ENCODE measurements at places on chromosomes 13 and 19.

DNA sequence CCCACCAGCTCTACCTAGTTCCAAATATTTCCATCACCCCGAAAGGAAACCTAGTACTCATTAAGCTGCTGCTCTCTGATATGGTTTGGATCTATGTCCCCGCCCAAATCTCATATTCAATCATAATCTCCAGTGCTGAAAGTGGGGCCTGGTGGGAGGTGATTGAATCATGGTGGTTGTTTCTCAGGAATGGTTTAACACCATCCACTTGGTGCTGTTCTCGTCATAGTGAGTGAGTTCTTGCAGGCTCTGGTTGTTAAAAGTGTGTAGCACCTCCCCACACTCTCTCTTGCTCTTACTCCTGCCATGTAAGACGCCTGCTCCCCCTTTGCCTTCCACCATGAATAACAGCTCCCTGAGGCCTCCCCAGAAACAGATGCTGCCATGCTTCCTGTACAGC is 43.4 kb upstream of the MED4 start:
- no peak for DNase-seq

DNA sequence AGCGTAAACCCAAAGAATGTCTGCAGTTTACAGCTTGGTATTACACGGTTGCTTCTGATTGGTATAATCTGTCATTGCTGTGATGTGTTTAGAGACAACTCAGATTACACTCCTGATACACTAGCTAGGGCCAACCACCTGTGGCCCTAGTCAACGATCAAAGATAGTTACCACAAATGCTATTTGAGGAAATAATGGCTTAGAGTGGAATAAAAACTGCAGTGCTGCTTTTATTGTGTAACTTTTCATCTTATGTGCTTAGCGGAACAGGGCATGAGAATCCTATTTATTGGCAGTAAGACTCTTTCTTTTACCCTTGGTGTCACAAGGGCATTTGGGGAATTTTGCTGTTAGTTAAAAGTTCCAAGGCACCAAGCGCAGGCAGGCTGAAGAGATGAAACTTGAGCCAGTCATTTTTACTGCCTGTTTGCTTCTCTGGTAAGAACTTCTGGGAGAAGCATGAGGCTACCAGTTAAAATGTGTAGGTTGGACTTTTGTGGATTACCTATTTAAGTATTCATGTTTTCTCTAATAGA is 363.3 kb downstream of the KCNRG start:
- DNase-seq = no peak

DNA sequence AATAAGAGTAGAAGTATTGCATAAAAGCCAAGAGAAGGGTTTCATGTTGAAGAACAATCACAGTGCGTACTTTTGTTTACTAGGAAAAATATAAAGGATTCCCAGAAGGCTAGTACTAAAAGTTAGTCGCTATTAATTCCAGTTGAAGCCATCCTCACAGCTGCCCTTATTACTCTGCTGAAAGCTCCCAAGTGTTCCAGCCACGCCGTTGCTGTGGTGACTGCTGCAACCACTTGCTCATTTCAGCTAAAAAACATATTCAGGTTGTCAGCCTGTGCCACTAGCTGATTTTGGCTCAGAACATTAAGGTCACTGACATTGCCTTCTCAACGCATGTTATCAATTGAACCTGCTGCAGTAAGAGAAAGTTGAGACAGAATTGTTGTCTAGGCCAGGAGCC is 87.1 kb upstream of the FNDC3A start:
- no peak for DNase-seq

DNA sequence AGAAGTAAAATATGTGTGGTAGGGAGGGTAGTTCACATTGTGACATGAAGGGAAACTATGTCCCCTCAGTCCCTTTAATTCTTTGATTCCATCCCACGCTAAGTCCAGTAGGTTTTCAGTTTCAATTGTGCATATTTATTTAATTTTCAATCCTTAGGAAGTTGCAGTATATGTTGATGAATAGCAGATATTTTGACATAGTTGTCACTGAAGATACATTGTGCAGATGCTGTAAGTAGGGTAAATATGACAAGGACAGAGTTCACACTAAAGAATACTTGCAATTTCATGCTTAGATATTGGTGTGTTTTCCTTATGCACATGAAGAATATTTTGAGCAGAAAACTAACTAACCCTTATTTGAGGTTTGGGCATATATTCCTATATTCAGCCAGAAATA is 595.4 kb upstream of the MIR17HG start:
- no peak for DNase-seq

GRCh38 chr19:29845574-29846176 is 33.9 kb downstream of the CCNE1 start:
- DNase-seq = peak; percentile 51

- no peak for DNase-seq
Measured at GRCh38 chr13:36897054-36897616, 22.9 kb downstream of the SMAD9 start.

DNA sequence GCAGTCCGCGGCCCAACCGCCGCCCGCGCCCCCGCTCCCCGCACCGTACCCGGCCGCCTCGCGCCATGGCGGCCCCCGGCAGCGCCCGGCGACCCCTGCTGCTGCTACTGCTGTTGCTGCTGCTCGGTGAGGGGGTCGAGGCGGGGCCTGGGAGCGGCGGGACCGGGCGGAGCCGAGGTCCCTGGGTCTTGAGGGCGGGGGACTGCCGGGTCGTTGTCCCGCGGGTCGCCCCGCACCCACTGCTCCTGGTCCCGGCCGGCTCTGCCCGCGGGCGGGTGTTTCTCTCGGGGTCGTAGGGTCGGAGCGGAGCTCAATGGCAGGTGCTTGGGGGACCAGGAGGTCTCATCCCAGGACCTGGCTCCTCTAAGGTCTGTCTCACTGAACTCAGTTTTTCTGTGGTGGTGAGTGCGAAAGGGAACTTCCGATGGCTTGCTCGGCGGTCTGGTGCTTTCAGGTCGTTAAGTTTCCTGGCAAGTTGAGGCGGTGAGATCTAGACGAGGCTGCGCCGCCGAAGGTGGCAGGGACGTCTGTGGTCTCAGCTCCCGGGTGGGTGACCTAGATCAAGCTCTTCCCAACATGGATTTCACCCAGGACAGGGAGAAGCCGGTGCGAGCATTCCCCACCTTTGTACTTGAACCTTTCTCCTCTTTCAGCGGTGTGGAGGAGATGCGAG is 467 bp downstream of the LAMP1 start:
- DNase-seq = no peak

- no peak for DNase-seq
Measured at GRCh38 chr13:91693466-91693865, 295.0 kb downstream of the GPC5 start.

DNA sequence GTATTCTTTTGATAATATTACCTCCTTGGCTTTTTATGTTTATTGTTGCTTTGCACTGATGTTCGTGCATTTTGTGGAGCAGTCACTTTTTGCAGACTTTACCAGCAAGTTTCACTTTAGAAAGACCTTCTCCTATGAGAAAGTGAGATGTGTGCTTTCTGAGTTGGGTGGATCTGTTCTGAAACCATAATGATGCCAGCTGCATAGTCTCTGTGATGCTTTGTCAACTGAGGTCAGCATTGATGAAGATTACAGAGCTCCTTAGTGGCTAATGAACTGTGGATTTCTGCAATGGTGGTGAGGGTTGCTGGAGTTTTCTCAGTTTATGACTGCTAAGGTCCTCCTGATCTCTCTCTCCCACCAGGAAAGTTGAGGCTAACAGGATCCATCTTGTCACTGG is 309.9 kb upstream of the SLITRK6 start:
- DNase-seq = no peak

- no peak for DNase-seq
Measured at GRCh38 chr19:55176076-55176475, 4.0 kb downstream of the SYT5 start.

- no peak for DNase-seq
Measured at GRCh38 chr13:102295316-102296048, 106.4 kb downstream of the FGF14 start.

DNA sequence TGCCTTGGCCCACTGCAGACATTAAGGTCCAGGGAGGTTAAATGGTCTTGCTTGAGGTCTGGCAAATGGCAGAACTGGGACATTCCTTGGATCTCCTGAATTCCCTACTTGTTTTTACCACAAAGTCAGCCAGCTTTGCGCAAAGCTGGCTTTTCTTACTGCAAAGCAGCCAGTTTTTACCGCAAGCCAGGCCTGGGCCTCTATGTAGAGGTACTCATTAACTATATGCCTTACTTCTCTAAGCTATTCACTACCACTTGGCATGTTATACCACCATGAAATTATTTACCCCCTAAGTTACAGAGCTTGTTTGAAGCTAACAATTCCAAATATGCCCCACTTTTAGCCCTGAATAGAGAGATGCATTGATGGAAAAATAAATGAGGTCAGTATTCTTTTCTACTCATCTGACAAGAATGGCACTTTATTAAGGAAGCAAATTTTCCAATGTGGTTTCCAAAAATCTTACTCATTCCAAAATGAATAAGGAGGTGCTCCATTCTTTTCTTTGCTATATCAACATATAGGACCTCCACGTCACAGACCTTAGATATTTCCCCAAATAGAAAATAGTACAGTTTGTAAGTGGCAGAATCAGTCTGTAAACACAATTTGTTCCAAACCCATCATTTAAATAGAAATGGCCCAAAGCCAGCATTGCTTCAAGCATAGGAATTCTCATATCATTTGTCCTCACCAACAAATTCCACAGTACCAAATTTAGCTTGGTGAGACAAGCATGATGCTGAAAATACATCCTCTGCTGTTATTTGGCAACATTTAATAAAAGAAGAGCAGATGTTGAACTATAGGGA is 143.9 kb upstream of the TSC22D1 start:
- no peak for DNase-seq

DNA sequence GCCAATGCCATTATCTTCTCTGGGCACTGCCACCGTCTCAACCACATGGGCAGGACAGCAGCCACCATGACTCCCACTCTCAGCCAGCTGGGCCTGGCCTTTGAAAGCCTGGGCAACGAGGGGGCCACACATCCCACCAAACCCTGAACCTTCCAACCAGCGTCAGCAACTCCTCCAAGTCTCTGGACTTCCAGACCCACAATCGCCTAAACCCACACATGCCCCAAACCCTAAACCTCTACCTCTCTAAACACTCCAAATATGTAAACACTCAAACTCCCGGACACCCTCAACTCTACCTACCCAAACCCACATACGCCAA is 949 bp downstream of the C3 start:
- DNase-seq = no peak

- no peak for DNase-seq
Measured at GRCh38 chr13:43787997-43788396, 1.2 kb upstream of the ENOX1 start.

- peak; percentile 27 for DNase-seq
Measured at GRCh38 chr13:41995946-41996345, 35.0 kb upstream of the VWA8 start.

- DNase-seq = no peak
Measured at GRCh38 chr13:71156550-71156949, 710.5 kb downstream of the DACH1 start.

GRCh38 chr19:39740395-39740794 is 2.6 kb upstream of the CLC start:
- DNase-seq = no peak

- DNase-seq = no peak
Measured at GRCh38 chr19:49200238-49200862, 42.8 kb downstream of the TRPM4 start.

- peak; percentile 72 for DNase-seq
Measured at GRCh38 chr13:98994080-98994479, 16.2 kb upstream of the DOCK9 start.

- DNase-seq = no peak
Measured at GRCh38 chr13:112828082-112828699, 138.4 kb downstream of the ATP11A start.

DNA sequence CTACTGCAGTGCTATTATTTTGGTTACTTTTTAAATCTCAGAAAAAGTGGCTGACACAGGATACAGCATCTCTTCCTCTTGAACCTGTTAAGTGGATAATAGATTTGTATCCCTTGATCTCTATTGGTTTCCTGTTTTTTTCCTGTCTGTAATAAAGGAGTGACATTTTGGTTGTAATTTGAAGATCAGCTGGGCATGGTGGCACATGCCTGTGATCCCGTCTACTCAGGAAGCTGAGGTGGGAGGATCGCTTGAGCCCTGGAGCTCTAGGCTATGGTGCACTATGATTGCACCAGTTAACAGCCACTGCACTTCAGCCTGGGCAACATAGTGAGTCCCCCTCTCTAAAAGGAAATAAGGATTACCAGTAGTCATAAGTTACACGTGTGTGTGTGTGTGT is 46.8 kb downstream of the METTL21C start:
- no peak for DNase-seq

DNA sequence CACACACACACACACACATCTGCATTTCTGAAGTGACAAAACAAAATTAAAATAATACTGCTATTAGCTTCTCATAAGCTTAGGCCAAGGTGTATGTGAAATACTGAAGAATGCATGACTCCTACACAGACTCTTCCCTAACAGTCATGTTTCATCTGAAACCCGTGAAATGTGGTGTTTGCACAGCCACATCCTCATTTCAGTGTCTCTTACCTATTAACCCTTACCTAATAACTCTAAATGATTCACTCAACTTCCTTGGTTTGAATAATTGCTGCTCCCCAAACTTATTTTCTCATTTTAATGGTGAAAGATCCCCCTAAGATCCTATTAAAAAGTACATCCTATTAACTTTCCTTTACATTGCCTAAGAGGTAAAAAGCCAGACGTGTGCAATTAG is 117.6 kb downstream of the MIPEP start:
- no peak for DNase-seq

DNA sequence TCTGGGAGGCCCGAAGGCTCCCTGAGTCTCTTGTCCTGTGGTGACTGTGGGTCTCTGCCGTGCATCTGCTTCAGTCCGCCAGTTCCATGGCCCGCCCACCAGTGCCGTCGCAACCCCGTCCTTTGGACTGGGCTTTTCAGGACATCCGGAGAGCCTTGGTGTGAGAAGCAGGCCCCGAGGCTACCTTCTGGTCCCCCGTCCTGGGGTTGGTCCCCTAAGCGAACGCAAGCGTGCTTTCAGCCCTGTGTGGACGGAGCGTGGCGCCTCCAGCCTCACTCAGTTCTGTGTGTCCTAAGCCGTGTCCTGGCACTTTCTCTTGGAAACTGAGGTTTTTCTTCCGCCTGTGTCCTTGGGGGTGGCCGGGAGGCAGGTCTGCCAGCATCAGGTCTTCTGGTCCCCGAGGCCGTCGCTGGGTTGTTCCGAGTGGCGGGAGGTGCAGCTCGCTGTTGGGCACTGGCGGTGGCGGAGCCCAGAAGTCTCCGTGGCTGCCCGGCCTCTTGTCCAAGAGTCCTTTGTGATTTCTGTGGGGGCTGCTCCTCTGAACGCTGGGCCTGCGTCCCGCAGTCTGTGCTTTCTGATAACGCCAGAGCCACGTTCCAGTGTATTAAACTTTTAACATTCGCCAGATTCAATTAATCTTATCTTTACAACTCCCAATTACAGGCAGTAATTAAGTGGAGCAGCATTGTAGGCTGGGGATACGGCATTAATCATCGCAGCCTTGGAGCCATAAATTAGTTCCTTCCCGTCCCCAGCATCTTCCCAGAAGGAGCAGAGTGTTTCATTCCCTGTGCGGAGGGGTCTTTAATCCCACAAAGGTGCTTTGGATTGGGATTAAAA is 99.5 kb downstream of the KDM4B start:
- DNase-seq = no peak

- DNase-seq = no peak
Measured at GRCh38 chr13:22357132-22357531, 686.3 kb downstream of the FGF9 start.
